Activated CD4-positive, alpha-beta T cell treated with anti-CD3 and anti-CD28 coated beads for 36 hours (primary cell): ENCODE measurements at places on chromosomes 2 and 18.

- peak; percentile 16 for DNase-seq
Observed at GRCh38 chr2:147449323-147449991, 395.4 kb upstream of the ACVR2A start.

GRCh38 chr2:36343606-36344005, 12.0 kb upstream of the CRIM1 start:
- no peak for DNase-seq

DNA sequence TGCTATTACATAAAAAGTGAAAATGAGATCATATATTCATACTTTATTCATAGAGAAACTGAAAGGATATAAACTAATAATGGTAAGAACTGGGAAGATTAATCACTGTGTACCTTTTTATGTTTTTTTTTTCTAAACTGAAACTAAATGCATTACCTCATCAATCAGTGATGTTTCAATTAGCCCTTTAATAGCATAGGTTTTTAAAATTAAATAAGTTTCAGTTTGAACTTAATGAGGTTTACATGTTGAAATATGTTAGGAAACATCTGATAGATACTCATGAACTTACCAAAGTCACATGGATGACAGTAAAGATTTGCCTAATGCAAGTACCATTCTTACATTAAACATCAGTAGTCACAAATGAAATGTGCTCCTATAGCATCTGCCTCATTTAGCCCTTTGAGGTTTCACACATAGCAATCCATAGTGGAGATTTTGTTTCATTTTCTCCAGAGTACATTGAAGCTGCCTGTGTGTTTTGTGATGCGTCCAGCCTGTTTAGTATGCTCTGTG, 8.9 kb downstream of the MAPRE2 start:
- DNase-seq = no peak

GRCh38 chr2:135512099-135512498, 18.9 kb downstream of the ZRANB3 start:
- DNase-seq = no peak

- no peak for DNase-seq
Observed at GRCh38 chr2:107717661-107718060, 109.0 kb upstream of the RGPD4 start.

DNA sequence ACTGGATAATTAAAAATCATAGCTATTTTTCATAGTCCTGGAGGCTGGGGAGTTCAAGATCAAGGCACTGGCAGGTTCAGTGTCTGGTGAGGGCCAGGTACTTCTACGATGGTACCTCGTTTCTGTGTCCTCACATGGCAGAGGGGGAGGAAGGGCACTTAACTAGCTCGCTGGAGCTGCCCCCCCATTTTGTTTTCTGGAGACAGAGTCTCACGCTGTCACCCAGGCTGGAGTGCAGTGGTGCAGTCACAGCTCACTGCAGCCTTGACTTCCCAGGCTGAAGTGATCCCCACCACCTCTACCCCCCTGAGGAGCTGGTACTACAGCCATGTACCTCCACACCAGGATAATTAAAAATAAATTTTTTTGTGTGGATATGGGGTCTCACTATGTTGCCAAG, 40.3 kb downstream of the ASB1 start:
- no peak for DNase-seq

DNA sequence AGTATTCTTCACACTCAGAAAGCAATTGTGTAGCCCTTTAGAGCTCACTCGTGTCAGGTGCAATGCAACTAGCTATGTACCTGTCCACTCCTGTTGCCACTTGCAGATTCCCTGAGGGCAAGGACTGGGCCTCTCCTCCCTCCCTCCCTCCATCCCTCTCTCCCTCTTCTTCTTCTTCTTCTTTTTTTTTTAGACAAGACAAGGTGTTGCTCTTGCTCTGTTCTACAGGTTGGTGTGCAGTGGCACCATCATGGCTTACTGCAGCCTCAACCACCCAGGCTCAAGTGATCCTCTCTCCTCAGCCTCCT, 119.7 kb downstream of the ACKR3 start:
- no peak for DNase-seq

- DNase-seq = no peak
Observed at GRCh38 chr2:76427452-76427851, 716.7 kb upstream of the GCFC2 start.

- DNase-seq = no peak
Observed at GRCh38 chr2:44560941-44561340, 199.2 kb downstream of the CAMKMT start.
